ENCODE measurements at places on chromosomes 12 and 14. TPM values are rescaled to one million over a fixed set of nuclear protein-coding genes. Genes with fewer than 3 reads are reported as not detected.

The POTEM gene
- not detected for polyA plus RNA-seq

The HNF1A gene
- polyA plus RNA-seq, result 2.7 TPM

The TAS2R9 gene
- polyA plus RNA-seq, result not detected

The OAS1 gene
- 4.8 TPM for polyA plus RNA-seq

The TEX52 gene
- polyA plus RNA-seq, result 1.9 TPM

The SMIM41 gene
- 5.0 TPM for polyA plus RNA-seq

The KRT2 gene
- polyA plus RNA-seq, result not detected

The GPR84 gene
- polyA plus RNA-seq, result 0.37 TPM

The RDH12 gene
- polyA plus RNA-seq, result 1.0 TPM

The CHFR gene
- polyA plus RNA-seq, result 34.3 TPM

The TSHR gene
- 0.31 TPM for polyA plus RNA-seq

DNA sequence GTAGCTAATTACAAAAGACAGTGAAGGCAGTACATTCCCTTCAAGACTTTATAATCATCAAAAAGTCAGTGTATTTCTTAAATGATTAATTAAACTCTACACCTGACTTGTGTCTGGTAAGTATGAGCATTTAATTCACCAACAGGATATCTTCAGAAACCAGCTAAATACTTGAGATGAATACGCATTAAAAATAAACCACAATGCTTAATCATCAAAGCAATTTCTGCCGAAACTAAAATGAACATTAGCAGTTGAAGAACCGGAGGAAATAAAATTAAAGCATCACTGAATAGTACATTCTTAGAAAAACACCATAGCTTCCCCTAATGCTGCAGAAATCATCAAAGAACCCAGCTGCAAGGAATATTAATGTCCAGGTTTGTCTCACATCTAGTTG, 32.7 kb downstream of the SLC25A21 start:
- DNase-seq, result no peak

- no peak for DNase-seq
Observed at GRCh38 chr12:123288751-123289346, 17.2 kb upstream of the CDK2AP1 start.

- no peak for DNase-seq
Observed at GRCh38 chr14:70811050-70811449, 1.7 kb upstream of the MAP3K9 start.

- no peak for DNase-seq
Observed at GRCh38 chr12:95088379-95088778, 15.0 kb upstream of the NR2C1 start.

GRCh38 chr12:2044165-2044564, 8.6 kb upstream of the CACNA1C start:
- DNase-seq, result no peak

DNA sequence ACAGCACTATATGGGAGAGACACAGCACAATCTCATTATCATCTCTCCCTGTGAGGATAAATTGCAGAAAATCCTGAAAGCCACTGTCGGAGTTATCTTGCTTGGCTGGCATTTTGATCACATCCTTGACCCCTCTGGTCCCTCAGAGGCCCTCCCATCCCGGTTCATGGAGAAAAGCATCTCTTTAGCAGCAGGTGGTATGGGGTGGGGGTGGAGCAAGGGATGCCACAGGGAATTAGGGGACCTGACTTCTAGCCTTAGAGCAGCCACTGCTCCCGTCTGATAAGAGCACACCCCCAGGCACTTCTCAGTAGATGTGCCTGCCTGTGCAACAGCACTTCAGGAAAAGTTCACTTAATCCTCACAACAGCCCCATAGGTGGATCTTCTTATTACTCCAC, 38.6 kb downstream of the GRIN2B start:
- DNase-seq, result no peak

DNA sequence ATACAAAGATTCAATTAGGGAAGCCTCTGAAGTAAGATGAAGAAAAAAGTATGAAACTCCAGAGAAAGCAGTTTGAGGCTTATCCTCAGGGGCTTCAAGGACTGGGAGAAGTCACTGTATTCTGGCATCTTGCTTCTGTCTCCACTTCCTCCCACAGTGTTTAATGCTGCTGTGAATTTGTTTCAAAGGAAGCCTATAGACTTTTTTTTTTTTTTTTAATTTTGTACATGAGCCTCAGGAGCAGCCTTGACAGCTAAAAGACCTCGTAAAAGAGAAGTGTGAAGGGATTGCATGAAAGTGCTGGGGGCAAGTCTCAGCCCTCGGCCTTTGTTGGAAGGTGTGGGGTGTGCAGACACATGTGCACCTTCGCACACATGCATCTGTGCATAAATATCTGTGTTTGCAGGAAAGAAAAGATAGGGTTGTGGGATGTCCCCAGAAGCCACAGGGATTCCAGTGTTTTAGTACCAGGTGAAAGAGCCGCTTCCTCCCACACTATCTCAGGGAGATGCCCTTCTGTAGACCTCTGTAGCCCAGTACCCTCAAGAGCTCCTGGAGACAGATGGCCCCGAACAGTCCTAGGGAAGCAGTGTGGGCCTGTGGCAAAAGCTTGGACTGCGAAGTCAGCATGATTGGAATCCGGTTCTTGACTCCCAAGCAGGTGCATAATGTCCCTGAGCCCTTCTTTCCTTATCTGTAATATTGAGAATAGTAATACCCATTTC, 193.5 kb upstream of the BCL2L14 start:
- no peak for DNase-seq

DNA sequence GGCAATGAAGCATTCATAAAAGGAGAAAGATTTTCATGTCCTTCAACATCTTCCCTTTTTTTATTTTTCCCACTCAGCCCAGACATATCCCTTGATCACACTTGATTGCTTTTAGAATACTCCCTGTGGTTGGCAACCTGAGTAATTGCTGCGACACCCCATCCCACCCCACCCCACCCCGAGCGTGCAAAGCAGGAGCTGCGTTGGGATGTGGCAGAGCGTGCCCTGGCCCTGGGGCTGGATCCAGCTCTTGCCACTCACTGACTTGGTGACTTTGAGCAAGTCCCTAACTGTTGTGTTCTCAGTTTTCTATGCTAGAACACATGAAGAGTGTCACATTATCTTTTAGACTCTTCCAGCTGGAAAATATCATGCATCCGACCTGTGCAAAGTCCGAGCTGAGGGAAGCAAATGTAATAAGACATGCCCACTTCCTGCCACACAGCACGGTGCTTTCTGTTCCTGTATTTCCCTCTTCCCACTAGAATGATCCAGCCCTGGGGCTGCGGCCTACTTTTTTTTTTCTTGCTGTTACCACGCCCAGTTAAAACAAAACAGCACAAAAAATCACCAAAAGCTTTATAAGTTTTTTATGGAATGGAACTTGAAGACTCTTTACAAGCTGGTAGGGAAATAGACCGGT, 4.0 kb downstream of the ASCL4 start:
- DNase-seq, result no peak

DNA sequence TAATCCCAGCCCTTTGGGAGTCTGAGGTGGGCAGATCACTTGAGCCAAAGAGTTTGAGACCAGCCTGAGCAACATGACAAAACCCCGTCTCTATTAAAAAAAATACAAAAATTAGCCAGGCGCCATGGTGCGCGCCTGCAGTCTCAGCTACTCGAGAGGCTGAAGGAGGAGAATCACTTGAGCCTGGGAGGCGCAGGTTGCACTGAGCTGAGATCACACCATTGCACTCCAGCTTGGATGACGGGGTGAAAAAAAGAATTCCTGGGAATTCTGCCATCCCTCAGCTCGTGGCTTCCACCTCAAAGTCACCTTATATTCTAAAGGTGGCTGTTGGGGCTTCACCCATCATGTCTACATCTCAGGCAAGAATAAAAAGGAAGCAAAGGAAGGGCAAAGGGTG, 12.9 kb downstream of the BCL2L14 start:
- DNase-seq, result no peak

- no peak for DNase-seq
Observed at GRCh38 chr14:89866458-89866857, 88.1 kb downstream of the EFCAB11 start.

GRCh38 chr14:23670481-23670880, 34.3 kb downstream of the DHRS2 start:
- DNase-seq, result no peak

GRCh38 chr14:50954811-50955372, 10.6 kb upstream of the PYGL start:
- no peak for DNase-seq

DNA sequence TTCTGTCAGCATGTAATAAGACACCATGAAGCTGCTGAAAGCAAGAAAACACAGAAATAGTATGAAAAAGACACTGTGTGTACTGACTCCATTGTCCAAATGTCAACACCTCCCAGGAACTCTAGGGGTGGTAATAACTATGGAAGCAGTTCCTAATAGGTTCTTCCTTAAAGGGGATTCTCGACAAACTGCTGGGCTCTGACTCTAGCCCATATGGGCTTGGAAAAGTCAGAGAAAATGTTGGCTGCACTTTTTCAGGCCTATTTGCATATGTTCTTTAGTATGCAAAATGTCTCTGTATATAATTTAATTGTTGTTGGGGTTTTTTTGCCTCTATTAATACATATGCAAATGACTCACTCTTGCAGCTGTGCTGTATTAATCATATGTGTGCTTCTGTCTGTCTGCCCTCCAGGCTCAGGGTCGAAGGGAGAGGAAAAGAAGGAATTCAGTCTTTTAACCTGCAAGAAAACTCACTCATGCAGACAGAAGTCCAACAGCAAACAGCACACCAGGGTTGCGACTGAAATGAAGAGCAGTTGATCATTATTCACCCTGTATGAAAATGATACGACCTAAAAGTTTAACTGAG, 317.6 kb downstream of the SOX5 start:
- no peak for DNase-seq

GRCh38 chr12:101619858-101620761, 25.3 kb downstream of the MYBPC1 start:
- peak; percentile 26 for DNase-seq

- no peak for DNase-seq
Observed at GRCh38 chr14:32823706-32824105, 115.0 kb upstream of the NPAS3 start.

GRCh38 chr12:1858456-1858855, 38.1 kb downstream of the LRTM2 start:
- no peak for DNase-seq

DNA sequence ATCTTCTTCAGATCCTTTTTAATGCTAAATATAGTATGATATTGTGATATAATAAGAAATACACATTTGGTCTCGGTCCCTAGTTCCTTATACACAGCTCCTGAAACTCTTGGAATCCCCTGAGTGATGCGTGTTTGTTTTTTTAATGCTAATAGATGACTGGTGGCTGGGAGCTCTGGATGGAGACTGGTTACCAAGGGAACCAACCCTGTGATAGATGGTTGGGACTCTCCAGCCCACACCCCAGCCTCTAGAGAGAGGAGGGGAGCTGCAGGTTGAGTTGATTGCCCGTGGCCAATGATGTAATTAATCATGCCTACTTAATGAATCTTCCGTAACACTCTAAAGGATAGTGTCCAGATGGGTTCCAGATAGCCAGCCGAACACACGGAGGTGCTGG, 140.6 kb downstream of the FBXL14 start:
- no peak for DNase-seq

DNA sequence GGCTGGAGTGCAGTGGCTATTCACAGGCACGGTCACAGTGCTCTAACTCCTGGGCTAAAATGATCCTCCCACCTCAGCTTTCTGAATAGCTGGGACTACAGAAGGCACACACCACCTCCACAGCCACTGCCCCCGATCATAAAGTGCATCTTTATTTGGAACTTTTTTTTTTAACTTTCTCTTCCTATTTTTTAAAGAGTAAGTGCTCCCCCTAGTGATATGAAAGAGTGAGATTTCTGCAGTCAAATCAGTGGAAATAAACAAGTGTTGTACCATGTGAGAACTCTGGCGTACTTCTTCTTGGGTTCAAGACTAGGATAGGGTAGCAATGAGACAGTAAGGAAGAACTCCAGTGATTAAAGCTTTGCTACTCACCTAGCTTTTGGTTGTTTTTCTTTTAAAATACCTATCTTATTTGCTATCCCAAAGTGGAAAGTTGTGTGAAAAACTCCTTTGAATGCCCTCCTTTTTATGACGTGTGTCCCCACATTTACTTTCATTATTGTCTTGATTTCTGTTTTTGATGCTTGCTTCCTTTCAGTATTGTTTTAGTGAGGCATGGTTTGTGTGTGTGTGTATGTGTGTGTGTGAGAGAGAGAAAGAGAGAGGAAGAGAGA, 6.6 kb downstream of the PPP4R4 start:
- DNase-seq, result no peak

DNA sequence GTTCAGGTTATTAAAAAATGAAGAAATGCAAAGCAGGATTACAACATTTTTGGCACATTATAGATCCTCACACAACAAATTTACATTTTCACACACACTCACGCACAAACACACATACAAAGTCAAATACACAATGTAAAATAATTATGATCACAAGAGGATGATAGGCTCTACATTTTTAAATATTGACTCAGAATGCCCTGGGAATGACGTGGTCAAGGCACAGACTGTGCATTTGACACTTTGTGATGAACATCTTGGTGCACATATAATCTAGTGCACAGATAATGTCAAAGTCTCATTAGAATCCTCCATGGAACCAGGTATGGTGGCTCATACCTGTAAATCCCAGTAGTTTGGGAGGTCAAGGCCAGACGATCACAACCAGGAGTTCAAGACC, 49.4 kb downstream of the DPF3 start:
- DNase-seq, result no peak

DNA sequence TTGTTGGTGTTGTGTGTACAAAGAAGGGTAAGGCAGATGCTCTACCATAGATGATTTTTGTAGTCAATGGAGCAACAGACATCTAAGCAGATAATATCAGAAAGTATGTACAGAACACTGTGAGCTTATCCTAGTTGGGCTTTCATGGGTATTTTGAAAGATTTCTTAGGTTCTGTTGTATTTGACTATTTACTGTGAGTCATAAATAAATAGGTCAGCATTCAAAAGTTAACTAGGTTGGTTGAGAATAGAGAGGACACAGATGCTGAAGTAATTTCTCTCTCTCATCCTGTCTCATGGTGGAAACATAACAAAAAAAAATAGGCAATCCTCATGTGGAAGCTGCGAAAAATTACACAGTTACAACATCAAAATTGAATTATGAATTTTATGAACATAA, 413.5 kb downstream of the CCDC91 start:
- DNase-seq, result no peak

GRCh38 chr14:105888784-105889665, 362.6 kb downstream of the TMEM121 start:
- peak; percentile 25 for DNase-seq

- peak; percentile 61 for DNase-seq
Observed at GRCh38 chr12:116346222-116346621, 68.7 kb upstream of the MED13L start.

- no peak for DNase-seq
Observed at GRCh38 chr14:92352158-92352985, 29.4 kb downstream of the SLC24A4 start.

DNA sequence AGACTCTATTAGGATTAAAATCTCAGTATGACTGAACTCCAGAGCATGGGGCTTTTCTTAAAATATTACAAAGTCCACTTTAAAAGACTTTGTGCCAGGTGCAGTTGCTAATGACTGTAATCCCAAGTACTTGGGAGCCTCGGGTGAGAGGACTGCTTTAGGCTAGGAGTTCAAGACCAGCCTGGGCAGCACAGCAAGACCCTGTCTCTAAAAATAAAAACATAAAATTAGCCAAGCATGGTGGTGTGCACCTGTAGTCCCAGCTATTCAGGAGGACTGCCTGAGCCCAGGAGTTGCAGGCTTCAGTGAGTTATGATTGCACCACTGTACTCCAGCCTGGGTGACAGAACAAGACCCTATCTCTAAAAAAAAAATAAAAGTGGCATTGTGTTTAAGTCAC, 33.2 kb downstream of the ATF7 start:
- no peak for DNase-seq

GRCh38 chr12:109723311-109723881, 9.8 kb downstream of the FAM222A start:
- no peak for DNase-seq

GRCh38 chr14:88476214-88476774, 78.5 kb downstream of the PTPN21 start:
- no peak for DNase-seq

GRCh38 chr12:6341417-6342139, at the start of gene TNFRSF1A:
Gene TNFRSF1A, minus strand, starts transcription at chr12:6342076. Its CDS starts 262 bp downstream, at chr12:6341814.
- peak; percentile 80 for DNase-seq

All from left lung (tissue), 14 donors.